Psoas muscle (tissue), 8 donors: ENCODE measurements at places on chromosomes 1 and 21. TPM values are rescaled to one million over a fixed set of nuclear protein-coding genes. Genes with fewer than 3 reads are reported as not detected.
A peak's percentile ranks its signal among the peaks of the same experiment; 100 is the strongest.

- DNase-seq, result no peak
These were observed 239.0 kb upstream of the ZP4 start for GRCh38 chr1:238129677-238130076.

DNA sequence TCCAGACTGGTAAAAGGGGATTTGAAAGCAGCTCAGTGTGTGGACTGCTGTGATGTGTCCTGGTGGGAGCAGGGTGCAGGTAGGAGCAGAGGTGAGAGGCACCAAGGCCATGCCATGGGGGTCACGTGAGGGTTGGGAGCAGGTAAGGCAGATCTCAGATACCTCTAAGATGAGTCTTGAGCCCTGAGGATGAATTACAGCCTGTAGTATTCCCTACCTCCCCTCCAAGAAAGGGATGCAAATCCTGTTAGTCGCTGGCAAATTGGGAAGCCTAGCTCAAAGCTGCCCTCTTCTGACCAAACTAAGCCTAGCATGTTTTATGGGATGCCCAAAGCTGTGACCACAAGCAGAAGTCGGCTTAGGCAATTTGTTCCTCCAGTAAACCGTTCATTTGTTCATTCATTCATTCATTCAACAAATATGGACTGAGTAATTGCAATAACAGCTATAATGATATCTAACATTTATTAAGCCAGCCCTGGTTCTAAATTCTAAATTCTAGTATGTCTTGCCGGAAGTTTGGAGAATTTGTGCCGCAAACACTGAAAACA lies 3.9 kb upstream of the NUAK2 start:
- DNase-seq, result no peak

GRCh38 chr1:30700528-30701257 lies 22.7 kb downstream of the MATN1 start:
- peak; percentile 72 for DNase-seq

DNA sequence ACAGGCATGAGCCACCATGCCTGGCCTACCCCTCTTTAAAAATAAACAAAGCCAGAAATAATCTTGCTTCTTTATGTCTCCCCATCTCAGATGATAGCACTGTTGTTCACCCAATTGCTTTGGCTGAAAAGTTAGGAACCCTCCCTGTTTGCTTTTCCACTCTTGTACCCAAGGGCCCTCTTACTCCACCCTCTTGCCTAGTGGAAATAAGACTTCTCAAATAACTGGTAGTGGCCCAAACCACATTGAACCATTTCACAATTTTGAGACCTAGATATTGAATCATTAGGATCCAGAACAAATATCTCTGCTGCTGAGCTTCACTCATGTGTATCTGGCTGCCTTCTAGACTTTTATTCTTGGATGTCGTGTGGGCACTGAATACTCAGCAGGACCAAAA lies 37.7 kb downstream of the RNF220 start:
- DNase-seq, result no peak

DNA sequence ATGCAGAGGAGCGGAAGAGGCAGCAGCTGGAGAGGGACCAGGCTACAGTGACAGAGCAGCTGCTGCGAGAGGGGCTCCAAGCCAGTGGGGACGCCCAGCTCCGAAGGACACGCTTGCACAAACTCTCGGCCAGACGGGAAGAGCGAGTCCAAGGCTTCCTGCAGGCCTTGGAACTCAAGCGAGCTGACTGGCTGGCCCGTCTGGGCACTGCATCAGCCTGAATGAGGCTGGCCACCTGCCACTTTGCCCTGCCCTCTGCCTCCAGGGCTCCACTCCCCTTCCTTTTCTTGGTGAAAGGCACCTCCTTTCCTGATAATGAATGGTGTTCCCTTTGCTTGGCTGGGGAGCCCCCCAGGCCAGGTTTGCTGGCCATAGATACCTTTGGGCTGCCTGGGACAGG lies 3.3 kb upstream of the HMGN2 start:
- peak; percentile 73 for DNase-seq

DNA sequence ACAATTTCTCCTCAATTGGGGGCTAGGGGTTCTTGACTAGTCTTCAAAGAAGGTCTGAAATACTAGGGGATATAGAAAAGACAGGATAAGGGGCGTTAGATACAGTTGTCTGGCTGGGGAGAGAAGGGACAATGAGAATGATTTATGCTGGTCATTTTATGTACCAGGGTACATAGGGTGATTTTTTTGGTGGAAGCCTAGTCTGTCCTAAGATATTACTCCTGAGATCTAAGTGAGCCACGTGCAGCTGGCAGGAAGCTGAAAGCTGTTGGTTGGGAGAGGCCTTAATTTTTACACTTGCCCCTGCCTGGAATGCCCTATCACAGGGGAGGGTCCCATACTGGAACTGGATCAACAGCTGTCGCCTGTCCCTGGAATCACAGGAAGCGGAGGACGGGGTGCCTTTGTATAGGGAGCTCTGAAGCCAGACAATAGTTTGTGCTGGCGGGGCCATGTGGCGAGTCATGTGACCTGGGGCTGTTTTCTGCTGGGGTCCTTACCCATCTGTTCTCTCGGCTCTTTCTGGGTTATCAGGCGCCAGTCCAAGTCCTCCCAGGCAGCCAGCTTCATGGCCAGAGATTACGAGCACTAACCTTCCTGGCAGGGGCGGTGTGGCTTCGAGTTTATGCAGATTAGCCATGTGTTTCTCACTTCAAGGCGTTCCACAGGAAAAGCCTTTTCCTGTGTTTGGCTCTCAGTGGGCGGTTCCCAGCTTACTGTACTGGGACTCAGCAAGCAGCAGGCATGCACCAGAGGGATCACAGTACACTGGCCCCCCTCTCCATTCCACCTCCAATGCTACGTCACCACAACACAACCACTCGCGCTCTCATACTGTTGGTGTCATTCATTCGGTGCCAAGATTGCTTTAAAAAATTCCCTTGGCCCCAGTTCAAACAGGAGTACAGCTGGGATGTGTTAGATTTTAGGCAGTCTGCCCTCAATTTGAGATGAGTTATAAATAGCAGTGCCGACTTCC lies 27.5 kb downstream of the ARID1A start:
- peak; percentile 84 for DNase-seq

GRCh38 chr1:30525971-30526651 lies 197.3 kb downstream of the MATN1 start:
- peak; percentile 71 for DNase-seq

DNA sequence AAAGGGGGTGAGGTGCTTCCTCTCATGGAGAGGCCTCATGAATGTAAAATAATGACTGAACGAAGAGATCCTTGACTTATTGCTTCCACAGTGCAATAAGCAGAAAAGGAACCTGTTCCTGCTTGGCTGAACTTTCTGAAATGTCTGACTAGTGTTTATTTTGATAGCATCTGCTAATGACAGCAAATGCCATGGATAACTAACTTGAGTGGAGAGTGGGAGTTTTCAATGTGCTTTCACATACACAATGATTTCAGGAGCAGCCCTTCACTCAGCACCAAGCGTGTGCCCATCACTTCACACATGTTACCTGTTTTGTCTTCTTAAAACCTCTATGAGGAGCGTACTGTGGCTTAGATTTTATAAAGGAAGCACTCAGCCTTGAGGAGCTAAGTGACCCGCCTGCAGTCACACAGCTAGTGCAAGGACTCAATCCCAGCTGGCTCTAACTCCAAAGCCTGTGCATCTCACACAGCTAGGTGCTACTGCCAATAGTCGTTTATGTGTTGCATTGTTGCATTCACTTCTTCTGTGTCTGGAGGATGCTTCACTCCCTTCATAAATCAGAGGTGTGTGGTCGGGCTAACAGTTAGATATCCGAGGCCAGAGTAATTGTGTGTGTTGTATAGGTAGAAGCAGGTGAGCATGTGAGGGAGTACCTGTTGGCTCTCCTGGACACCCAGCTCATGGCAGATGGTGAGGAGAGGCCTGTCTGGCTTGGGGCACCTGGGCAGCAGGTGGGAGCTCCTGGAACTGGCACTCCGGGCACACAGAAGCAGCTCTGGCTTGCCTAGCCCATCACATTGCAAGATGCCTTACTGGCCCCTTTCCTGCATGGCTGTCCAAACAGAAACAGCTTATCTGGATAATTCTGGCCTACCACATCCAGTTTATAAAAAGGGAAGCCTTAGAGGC lies 12.8 kb downstream of the CASQ2 start:
- DNase-seq, result no peak

DNA sequence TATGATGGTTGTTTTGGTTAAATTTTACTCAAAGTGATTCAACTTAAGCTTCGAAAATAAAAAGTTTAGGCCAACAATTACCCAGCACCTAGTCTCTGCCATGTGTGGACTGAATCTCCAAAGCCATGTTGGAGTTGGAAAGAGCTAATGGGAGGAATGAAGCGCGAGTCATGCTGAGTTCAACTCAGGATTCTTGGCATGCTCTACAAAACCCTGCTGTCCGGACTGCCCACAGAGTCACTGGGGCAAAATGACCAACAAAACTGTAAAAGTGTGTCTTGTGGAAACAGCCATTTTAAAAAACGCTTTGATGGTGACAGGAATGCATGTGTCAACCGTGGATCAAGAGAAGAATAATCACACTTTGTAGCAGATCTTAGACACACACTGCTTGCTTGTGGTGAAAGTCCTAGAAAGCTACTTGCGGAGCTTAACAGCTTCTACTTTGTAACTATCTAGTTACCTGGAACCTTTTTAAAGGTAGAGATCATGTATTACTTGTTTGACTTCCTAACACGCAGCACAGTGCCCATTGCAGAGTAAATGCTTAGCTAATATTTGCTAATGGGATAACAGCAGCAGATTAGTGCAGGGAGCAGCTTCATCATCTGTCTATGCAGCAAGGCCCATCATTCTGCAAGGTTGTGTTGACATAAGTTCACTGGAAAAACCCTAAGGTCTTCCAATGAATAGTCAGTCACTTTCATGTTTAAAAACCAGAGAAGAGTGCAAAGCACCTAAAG lies 7.0 kb upstream of the GBP6 start:
- DNase-seq, result no peak

GRCh38 chr1:195481293-195481692 lies 1126.9 kb downstream of the KCNT2 start:
- no peak for DNase-seq

DNA sequence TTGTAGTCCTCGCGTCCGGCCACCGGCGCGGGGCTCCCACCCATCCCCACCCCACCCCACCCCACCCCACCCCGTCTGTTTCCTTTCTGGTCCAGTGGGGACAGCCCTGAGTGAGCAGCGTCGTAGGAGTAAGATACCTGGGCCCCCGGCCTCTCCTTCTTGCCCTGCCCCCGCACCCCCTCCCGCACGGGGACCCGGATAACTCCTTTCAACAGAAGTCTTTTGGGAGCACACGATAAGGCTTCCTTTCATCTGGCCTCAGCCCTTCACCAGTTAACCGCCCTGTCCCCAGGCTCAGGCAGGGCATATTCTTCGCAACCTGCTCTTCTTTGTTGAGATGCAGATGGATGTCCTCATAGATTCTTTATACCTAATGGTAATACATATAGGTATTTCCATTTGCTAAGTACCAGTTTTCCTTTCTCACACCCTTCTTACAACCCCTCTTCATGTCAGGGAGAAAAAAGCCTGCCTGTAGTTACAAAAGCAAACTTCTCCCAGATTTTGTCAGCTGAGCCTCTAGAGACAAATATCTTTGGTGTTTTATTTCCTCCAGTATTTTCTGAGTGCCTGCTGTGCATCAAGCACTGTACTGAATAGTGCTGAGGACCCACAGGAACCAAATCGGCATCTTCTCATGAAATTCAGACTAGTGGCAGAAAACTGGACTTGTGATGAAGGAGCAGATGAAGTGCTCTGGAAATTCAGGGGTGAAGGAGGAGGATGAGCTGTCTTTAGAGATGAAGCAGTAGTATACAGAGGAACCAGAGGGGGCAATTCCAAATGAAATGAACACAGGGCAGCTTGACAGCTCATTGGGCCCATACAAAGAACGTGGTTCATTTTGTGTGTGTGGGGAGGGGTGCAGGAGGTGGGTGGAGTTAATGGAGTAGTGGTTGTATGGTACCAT lies 33.6 kb downstream of the SLC2A1 start:
- no peak for DNase-seq

DNA sequence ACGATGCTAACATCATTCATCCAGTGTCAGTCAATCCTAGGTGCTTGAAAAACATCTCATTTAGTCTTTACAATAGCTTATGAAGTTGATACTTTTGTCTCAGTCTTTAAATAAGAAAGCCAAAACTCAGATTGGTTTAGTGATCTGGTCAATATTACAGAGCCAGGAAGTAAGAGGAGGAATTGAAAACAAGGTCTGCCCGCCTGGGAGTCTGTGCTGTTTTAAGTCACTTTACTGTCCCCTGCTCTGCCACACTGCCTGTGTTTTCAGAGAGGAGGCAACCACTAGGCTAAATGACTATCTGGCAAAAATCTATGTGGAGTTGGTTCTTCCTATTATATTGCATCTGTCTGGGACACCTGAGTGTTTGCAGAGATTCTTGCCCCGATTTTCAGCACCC lies 62.3 kb downstream of the ST6GALNAC3 start:
- no peak for DNase-seq

- no peak for DNase-seq
These were observed 48.0 kb downstream of the MAN1C1 start for GRCh38 chr1:25664357-25665199.

- DNase-seq, result peak; percentile 61
These were observed 118.1 kb downstream of the NGF start for GRCh38 chr1:115219927-115220326.

GRCh38 chr1:157252473-157252872 lies 114.3 kb upstream of the ETV3 start:
- no peak for DNase-seq

GRCh38 chr1:78005755-78006154 lies 1.0 kb downstream of the DNAJB4 start:
- DNase-seq, result no peak

GRCh38 chr21:44601596-44602462 lies 1.4 kb downstream of the KRTAP10-7 start:
- no peak for DNase-seq

CFHR3 gene
- not detected for total RNA-seq

ADORA1 gene
- 10.4 TPM for total RNA-seq

EPRS1 gene
- total RNA-seq, result 86.2 TPM

S100A16 gene
- total RNA-seq, result 57.2 TPM

HS2ST1 gene
- total RNA-seq, result 9.3 TPM

RNF223 gene
- total RNA-seq, result not detected

SLC41A1 gene
- total RNA-seq, result 54.1 TPM
